Left renal cortex interstitium (tissue), 4 donors: ENCODE measurements at places on chromosomes 2 and 18. TPM values are rescaled to one million over a fixed set of nuclear protein-coding genes. Genes with fewer than 3 reads are reported as not detected.

SKOR2 gene
- polyA plus RNA-seq = not detected

IL37 gene
- not detected for polyA plus RNA-seq

TMEM37 gene
- polyA plus RNA-seq = 57.3 TPM

DTNA gene
- polyA plus RNA-seq = 18.5 TPM

WDR7 gene
- 13.0 TPM for polyA plus RNA-seq

CYTIP gene
- 2.1 TPM for polyA plus RNA-seq

EDAR gene
- polyA plus RNA-seq = 2.5 TPM

RGPD8 gene
- polyA plus RNA-seq = 2.0 TPM

IHH gene
- polyA plus RNA-seq = 1.8 TPM

BOLL gene
- polyA plus RNA-seq = not detected

OTX1 gene
- not detected for polyA plus RNA-seq

ABCG5 gene
- polyA plus RNA-seq = 0.44 TPM

FHL2 gene
- polyA plus RNA-seq = 33.0 TPM

FBXO36 gene
- polyA plus RNA-seq = 6.6 TPM

EMX1 gene
- polyA plus RNA-seq = 76.8 TPM

NYAP2 gene
- 0.08 TPM for polyA plus RNA-seq

EFEMP1 gene
- 86.5 TPM for polyA plus RNA-seq

VRK2 gene
- polyA plus RNA-seq = 22.3 TPM

PLEK gene
- polyA plus RNA-seq = 7.2 TPM

MYOM1 gene
- polyA plus RNA-seq = 5.9 TPM

RFX8 gene
- polyA plus RNA-seq = 0.27 TPM

ITPRID2 gene
- 142 TPM for polyA plus RNA-seq

COL4A3 gene
- polyA plus RNA-seq = 42.2 TPM

LIMS4 gene
- polyA plus RNA-seq = 1.6 TPM

MAP3K19 gene
- polyA plus RNA-seq = 0.37 TPM

C2orf66 gene
- 0.27 TPM for polyA plus RNA-seq

MEIS1 gene
- 132 TPM for polyA plus RNA-seq

KYNU gene
- 5.4 TPM for polyA plus RNA-seq

CPSF3 gene
- 57.3 TPM for polyA plus RNA-seq

SP5 gene
- polyA plus RNA-seq = 1.1 TPM

DYNAP gene
- polyA plus RNA-seq = not detected

C2orf15 gene
- polyA plus RNA-seq = 9.1 TPM

CETN1 gene
- not detected for polyA plus RNA-seq

PKDCC gene
- polyA plus RNA-seq = 414 TPM

DNER gene
- polyA plus RNA-seq = 58.8 TPM

SMIM21 gene
- 0.10 TPM for polyA plus RNA-seq

METTL4 gene
- 23.7 TPM for polyA plus RNA-seq
